Activated CD4-positive, alpha-beta T cell treated with anti-CD3 and anti-CD28 coated beads, Interleukin-2, amount 10 ng/mL, durations not matched to agents 24 days and 14 days (primary cell): ENCODE measurements at places on chromosomes 11 and 22. TPM values are rescaled to one million over a fixed set of nuclear protein-coding genes. Genes with fewer than 3 reads are reported as not detected.

GRCh38 chr11:126544108-126545056, 188.9 kb downstream of the ST3GAL4 start:
- DNase-seq = no peak

DNA sequence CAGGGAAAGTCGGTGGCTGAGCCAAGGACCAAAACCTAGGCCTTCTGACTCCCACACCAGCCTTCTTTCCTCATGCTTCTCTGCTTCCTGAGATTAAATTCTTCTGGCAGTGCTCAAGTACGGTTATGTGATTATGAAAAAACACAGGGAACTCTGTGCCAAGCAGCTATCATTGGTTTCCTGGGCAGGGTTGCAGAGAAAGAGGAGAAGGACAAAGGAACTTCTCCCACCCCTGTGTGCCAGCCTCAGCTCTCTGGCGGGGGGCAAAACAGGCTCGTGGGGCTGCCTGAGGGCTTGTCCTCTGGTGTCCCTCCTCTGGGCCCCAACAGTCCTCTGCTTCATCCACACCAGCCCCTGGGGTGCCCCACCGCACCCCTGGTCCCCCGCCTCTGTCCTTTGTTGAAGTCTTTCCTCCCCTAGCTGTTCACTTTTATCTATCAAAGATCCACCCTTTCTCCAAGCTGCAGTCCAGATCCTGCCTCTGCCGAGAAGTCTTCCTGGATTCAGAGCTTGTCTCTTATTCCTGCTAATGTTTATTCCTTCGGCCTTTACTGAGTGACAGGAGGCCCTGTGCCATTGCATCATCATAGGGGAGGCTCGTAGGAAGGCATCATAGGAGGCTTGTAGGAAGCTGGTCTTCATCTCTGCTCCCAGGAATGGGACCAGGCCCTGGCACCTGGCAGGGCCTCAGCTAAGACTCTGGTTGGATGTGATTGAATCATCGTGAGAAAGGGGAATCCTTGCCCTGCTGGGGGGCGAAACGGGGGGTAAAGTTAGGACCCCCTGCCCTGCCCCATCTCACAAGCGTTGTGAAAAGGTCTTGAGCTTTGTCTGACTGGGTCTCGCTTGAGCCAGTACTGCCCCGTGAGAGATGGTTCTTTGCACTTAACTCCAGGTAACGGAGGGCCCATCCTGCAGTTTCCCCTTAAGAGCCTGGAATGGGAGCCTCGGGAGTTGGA, 11.5 kb upstream of the FTH1 start:
- no peak for DNase-seq

GRCh38 chr11:11946180-11946579, 62.2 kb downstream of the DKK3 start:
- DNase-seq = no peak

GRCh38 chr11:23569134-23569533, 708.9 kb upstream of the CCDC179 start:
- no peak for DNase-seq

GRCh38 chr22:40009292-40009774, 14.6 kb downstream of the FAM83F start:
- no peak for DNase-seq

- no peak for DNase-seq
Observed at GRCh38 chr11:17720796-17721171, 1.4 kb downstream of the MYOD1 start.

DNA sequence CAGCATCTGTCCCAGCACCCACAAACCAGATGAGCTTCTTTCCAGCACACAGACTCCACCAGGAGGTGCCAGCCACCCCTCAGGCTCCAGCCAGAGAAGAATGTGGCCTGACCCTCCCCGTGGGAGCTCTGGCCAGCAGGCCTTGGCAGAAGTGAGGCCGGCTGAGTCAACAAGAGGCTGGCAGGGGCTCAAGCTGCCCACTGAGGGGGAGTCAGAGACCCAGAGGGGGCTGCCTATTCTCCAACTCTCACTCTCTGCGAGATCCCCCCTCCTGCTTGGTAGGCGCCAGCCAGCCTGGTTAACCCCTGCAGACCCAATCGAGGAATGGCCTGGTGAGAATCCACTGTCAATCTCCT, 10.6 kb upstream of the CDC42EP1 start:
- no peak for DNase-seq

GRCh38 chr22:25012741-25013143, 60.2 kb downstream of the KIAA1671 start:
- DNase-seq = no peak

- DNase-seq = no peak
Observed at GRCh38 chr11:44979543-44980399, 29.1 kb upstream of the TP53I11 start.

DNA sequence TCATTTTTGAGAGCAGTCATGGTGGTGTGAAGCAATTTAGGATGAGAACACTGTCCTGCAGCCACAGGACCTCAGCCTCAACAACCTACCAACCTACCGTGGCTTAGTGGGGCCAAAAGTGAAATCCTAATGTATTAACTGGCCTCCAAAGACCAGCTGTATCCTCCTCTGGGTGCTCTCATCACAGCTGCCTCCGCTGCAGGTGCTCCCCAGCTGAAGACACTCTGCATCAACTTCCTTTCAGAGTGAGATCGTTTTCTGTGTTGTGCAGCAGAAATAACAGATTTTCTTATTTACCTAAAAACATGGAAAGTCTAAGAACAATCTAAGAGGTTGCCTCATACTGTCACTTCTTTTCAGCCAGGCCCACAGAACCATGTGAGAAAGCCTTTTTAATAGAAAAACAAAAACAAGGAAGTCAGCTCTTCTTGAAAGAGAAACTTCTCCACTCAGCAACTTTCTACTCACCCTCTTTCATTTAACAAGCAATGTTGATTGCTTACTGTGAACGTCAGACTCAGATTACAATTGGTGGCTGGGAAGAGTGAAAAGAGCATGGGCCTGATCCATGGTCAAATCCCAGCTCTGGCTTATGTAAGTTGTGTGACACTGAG, 136.1 kb downstream of the TENM4 start:
- no peak for DNase-seq

DNA sequence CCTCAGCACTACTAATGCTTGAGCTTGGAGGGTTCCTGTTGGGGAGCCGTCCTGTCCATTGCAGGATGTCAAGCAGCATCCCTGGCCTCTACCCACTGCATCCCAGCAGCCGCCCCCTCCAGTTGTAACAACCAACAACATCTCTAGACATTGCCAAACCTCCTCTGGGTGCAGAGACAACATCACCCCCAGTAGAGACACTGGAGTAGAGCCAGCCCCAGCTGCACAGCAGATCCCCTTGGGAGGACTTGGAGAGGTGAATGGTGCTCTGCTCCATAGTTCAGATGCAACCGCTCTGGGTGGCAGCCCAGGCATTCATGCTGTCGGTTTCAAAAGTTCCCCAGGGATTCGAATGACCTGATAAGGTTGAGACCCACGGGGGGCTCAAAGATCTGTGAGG, 259.0 kb downstream of the MN1 start:
- no peak for DNase-seq

DNA sequence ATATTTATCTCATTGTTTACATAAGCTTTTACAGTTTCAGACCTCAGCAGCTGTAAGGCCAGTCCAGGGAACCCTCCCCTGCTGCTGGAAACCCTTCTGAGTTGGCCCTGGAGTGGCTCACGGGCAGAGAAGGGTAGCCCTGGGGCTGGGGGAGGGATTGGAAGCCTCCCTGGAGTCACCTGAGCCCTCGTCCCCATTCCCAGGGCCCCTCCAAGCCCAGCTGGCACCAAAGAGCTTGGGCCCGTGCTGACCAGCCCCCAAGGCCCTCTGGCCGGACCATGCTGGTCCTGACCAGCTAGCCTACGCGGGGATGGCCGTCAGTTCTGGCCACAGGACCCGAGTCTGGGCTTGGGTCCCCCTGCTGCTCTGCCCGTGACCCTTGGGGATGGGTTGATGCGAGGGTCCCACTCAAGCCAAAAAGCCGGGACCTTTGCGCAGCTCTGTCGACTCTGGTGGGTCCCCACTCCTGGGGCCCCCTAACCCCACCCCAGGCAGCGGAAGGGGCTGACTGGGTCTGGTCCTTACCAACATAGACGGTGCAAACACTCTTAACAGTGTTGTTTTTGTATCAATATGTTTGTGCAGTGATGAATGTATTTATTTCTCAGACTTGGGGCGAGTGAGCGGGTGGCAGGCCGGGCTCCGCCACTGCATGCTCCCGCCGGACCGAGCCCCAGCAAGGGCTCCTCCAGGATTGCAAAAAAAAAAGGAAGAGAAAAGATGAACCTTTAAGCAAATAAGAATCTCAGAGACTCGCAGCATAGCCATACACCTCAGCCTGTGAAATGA, 17.5 kb upstream of the TMEM191C start:
- DNase-seq = peak; percentile 51

DNA sequence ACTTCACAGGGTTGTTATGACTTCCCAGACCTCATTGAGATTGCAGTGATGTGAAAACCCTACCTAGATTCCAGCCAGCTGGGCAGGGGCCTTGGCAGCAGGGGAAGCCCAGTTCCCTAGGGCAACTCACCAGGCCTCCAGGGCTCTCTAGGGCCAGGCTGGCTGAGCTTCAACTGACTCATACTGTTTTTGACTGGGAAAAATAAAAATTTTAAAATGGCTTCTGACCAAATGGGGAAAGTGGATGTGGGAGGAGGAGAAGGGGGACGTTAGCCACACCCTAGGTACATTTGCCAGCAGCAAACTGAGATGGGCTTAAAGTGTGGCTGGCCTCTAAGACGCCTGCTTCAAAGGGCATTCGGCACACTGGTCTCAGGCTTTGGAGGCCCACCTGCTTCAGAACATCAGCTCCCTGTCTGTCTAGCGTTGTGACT, 39.0 kb downstream of the BMAL1 start:
- no peak for DNase-seq

- DNase-seq = no peak
Observed at GRCh38 chr11:57597916-57598830, 688 bp downstream of the SERPING1 start.

- DNase-seq = no peak
Observed at GRCh38 chr11:100863080-100863581, 176.0 kb downstream of the ARHGAP42 start.

DNA sequence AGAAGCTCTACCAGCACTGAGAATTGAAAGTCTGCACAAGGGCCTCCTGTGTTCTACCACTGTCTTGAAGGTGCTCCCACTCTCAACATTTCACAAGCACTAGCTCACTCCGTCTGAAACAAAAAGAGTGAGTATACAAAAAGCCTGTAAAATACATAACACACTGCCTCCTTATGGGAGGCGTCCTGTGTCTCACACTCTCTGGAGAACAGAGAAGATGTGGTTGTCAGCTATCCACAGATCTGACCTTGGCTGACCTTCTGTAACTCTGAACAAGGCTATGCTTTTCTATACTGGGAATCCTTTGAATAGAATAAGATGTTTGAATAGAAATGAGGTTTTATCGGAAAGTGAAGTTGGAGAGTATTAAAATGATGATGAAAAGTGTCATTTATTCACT, 171.3 kb upstream of the TMEM45B start:
- no peak for DNase-seq

DNA sequence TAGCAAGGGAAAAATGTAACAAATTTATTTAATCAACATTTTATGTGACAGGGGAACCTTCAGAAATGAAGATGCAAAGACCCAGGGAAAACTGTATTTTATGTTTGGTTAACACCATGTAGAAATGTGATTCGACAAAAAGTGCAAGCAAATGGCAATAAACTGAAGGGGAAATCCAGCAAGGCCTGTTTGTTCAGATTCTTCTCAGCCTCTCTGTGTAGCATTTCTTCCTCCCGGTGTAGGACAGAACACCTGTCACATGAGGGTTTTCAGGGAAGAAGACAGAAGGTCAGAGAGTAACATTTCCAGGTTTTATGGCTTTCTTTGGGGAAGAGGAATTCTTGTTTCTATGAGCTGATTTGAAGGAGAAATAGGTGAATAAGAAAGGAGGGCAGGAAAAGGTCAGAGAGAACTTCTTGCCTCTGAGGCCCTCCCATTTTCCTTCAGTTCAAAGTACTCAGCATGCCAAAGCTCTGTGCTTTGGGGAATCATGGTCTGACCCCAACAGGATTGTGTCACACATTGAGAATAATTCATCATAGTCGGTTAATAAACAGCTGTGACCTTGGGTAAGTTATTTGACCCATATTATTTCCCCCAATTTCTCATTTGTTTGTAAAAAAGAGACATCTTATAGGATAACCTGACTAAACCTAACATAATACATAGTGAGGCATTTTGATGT, 45.5 kb upstream of the ME3 start:
- peak; percentile 29 for DNase-seq

GRCh38 chr22:36301384-36301828, 48.5 kb downstream of the APOL1 start:
- DNase-seq = peak; percentile 94

- DNase-seq = no peak
Observed at GRCh38 chr22:49023879-49024774, 803.5 kb downstream of the BRD1 start.

GRCh38 chr11:111454561-111455192, 57.5 kb downstream of the BTG4 start:
- DNase-seq = peak; percentile 83

DNA sequence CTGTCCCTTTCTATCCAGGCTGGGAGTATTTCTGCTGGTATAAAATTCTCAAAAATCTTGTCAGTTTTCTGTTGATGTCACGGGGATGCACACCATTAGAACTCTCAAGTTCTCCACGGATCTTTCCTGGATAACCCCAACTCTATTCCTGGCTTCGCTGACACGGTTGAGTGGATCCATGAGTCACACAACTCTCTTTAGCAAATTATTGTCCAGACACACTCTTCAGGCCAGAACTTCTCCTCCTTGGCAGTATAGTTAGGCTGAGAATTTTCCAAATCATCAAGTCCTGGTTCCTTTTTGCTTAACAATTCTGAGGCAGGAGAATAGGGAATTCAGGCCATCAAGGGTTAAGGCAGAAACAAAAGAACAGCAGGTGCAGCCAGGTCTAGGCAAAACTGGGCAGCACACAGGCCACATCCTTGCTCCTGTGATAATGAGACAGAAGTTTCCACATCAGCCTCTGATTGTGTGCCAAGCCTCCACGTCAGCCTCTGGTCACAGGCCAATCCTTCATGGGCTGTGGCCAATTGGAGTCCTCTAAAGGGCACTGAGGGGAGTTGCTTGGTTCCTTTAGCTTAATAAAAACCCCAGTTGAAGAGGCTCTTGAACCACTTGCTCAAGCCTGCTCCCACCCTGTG, 5.7 kb upstream of the ACAT1 start:
- DNase-seq = no peak

The CALCA gene
- not detected in 2 replicates for total RNA-seq

The POLDIP3 gene
- 75.4 and 85.3 TPM in 2 replicates for total RNA-seq

The PYGM gene
- 2.4 and 3.1 TPM in 2 replicates for total RNA-seq

The FAM111B gene
- 68.4 and 70.1 TPM in 2 replicates for total RNA-seq
